ENCODE measurements at places on chromosomes 12 and 14. TPM values are rescaled to one million over a fixed set of nuclear protein-coding genes. Genes with fewer than 3 reads are reported as not detected.

DNA sequence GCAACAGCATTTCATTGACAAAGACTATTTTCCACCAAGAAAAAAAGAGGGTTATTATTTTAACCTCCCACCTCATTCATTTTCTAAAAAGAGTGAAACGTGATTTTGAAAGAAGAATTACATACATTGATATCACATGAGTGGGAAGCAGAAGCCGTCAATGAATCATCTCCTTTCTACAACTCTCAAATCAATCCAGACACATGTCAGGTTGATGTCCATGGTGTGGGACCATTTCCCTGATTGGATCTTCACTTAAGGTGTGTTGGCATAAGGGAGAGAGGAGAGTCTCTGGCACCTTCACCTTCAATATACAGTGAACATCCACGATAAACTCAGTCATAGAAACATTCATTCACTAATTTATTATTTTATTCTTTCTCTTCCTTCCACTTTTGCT is 1095.1 kb downstream of the BCL11B start:
- no peak for DNase-seq

GRCh38 chr14:94654071-94654861 is 42.1 kb downstream of the SERPINA3 start:
- DNase-seq = no peak

DNA sequence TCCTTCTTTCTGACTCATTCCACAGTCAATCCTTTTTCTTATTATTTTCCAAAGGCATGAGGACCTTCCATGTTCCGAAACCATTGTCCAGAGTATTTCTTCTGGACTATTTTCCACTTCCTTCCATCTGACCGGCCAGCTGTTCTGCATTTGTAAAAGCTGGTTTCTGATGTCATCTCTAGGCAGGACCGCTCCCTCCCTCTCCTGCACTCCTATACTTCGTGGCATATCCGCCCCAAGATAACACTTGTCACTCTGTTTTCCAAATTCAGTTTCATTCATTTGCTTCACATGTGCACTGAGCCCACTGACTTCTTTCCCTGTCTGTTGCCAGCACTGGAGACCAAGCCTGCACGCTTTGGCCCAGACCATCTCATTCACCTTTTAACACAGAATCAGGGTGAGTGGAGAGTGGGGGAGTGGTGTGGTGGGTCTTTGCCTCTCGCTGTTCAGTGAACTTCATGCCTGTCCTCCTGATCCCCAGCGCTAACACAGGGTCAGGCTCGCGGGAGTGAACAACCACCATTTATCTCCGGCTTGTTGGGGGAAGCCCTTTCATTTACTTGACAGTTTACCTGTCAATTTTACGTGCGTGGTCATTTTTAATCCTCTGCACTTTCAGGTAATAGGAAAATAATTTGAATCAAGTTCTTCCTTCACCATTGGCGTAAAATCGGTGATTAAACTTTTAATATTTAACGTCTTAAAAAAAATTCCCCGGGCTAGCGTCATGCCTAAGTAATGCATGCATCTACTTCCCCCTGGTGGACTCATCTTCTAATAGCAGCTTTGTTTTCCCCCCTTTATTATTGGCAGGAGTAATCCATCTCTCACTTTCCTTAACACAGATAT is 52.5 kb downstream of the C12orf75 start:
- peak; percentile 72 for DNase-seq

The RHOJ gene
- not detected for polyA plus RNA-seq

The RPGRIP1 gene
- polyA plus RNA-seq = 0.26 TPM

- DNase-seq = no peak
These were observed 93.4 kb upstream of the TMEM233 start for GRCh38 chr12:119500209-119500608.

DNA sequence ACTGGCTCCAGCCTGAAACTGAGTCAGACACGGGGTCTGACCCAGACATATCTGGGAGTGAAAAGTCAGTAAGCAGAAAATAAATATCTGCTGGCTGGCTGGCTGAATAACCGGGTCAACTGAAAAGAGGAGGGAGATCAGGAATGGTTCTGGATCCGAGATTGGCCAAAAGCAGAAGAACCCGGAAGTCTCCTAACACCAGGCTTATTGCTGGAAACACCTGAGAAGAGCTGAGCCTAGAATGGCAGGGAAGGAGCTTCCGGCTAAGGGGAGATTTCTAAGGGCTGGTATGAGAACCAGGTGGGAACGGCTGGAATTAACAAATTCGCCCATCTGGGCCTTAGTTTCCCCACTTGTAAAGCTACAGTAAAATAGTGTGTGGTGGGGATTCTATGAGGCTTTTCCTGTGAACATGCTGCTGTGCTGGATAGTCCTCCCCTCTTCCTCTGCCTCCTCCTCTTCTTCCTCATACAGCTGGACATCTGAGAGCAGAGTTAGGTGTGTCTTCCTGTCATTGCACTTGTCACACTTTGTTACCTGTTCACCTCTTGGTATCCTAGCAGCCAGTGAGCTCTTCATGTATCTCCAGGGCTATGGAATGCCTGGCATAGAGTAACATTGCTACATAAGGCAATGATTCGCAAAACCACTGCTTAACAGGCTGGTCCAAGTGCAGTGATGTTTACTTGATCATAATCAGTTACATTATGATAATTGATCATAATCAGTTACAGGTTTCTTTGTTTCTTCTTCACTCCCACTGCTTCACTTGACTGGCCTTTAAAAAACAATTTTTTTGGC is 2.0 kb upstream of the SHMT2 start:
- DNase-seq = no peak

- DNase-seq = no peak
These were observed 131.7 kb downstream of the TMTC2 start for GRCh38 chr12:82818271-82819035.

- no peak for DNase-seq
These were observed 9.0 kb downstream of the TRHDE start for GRCh38 chr12:72281126-72281525.

GRCh38 chr12:51883295-51883694 is 4.6 kb upstream of the ANKRD33 start:
- DNase-seq = no peak

DNA sequence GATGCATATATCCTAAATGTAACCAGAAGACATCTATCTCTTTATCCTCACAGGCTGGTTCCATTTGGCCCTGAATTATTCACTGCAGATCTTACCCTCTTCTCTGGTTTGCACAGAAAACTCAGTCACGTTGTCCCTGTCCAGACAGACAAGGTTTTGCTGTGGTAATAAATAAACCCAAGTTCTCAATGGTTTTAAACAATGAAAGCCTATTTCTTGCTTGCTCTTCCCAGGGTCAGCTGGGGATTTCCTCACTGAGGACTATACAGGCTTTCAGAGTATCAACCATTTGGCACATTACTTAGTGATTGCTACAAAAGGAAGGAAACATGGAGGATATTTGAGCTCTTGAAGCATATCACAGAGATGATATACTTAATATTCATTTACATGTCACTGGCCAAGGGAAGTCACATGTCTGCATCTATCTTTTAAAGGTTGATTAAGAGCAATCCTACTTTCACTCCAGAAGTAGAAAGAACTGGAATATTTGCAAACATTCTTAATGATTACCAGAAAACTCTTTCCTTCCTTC is 24.4 kb upstream of the E2F7 start:
- DNase-seq = no peak

The TEX52 gene
- not detected for polyA plus RNA-seq

DNA sequence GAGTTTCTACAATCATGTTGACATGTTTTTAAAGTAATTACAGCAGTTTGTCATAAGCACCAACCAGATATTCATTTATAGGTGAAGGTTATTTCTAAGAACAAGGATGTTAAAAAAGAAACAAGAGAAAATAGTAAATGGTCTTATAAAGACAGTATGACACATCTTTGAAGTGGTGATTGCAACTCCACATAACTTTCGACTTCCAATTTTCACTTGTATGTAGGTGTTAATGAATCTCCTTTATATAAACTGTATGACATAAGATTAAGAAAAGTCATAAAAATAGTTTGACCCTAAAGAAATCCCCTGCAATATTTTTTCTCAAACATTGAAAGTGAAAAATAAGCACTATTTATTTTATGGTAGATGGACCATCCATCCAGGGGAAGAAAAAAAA is 144.8 kb upstream of the PTPRQ start:
- no peak for DNase-seq

DNA sequence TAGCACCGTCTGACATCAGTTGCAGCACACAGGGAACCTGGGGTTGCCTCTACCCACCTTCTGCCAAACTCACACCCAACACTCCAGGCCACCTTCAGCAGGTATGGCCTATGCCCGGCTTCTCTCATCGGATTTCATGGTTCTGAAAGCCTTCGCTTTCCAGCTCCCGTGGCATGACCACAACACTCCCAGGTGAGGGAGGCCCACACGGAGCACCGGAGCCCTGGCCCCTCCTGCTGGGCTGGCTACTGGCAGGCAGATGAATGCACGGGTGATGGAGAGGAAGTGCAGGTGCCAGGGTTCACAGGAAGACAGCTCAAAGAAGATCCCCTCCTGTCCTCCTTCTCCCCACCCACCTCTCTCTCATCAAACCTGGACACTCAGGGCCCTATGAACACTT is 37.2 kb downstream of the CACNA2D4 start:
- DNase-seq = no peak

The PRH2 gene
- 0.19 TPM for polyA plus RNA-seq

The DBX2 gene
- polyA plus RNA-seq = not detected

DNA sequence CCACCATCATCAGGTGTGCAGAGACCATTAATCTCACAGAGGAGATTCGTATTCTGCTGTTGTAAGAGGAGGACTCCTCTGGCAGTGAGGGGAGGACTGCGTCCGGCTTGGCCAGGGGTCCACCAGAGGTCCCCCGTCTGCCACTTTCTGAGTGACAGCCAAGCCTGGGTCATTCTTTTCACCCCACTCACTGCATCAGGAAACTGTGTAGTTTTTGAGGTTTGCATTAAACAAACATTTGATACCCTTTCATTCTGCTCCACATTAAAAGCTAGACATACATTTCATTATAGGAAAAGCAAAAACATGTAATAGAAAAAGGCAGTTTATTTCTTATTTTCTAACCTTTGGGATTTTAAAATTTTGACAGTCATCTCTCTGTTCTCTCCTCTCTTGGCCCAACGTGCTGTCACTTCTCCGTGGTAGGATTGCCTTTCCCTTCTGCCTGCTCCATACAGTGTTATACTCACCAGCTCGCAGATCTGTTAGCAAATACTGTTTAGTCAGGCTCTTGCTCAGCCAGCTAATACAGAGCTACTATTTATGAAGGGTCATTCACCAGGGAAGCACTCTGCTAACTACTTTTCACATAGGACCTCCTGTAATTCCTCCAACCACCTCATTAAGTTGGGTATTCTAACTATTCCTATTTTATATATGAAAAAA is 99.3 kb downstream of the PELI2 start:
- DNase-seq = no peak

The CCDC196 gene
- not detected for polyA plus RNA-seq

DNA sequence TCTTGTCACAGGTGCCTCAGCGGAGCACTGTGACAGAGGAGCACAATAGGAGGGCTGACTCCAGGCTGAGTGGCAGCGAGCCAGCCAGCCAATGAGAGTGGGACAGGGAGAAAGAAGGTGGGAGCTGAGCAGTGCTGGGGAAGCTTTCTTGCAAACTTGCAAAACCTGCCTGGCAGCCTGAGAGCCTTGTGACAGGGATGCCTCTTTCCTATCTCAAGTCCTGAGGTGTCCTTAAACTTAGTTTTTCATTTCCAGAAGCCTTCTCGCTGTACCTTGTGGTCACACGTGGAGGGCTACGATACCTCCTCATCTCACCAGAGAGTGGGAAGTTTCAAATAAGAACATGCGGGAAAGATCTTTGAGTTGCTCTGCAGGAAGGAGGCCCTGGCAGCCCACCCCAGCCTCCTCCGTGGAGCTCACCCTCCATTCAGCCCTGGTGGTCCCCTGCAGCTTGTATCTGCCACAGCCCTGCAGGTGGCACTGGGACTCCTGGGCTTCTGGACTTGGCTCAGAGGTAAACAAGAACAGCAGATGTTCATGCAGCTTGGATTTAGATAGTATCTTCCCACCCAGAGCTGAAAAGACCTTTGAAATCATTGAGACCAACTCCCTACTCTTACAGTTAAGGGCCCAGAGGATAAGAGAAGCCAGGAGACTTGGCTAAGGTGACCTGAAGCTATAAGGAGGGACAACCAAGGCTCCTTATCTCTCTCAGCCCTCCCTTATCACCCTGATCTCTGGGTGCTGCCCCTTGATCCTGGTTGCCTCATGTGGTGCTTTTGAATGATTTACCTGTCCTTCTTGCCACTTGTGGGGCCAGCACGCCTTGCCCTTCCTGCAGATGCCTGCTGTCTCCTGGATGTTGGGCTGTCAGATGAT is 153.5 kb upstream of the MAX start:
- DNase-seq = peak; percentile 32

- DNase-seq = no peak
These were observed 137.2 kb upstream of the ARHGAP5 start for GRCh38 chr14:31939934-31940333.

The FOXN4 gene
- 0.07 TPM for polyA plus RNA-seq

GRCh38 chr14:24690492-24690891 is 56.5 kb upstream of the GZMB start:
- no peak for DNase-seq

- DNase-seq = peak; percentile 77
These were observed 50.0 kb downstream of the KDM2B start for GRCh38 chr12:121530600-121531355.

GRCh38 chr14:30053103-30053502 is 125.5 kb upstream of the PRKD1 start:
- DNase-seq = no peak

GRCh38 chr12:18296201-18296908 is 35.0 kb downstream of the PIK3C2G start:
- DNase-seq = no peak

- DNase-seq = no peak
These were observed 128.6 kb downstream of the ACSS3 start for GRCh38 chr12:81206429-81206828.

DNA sequence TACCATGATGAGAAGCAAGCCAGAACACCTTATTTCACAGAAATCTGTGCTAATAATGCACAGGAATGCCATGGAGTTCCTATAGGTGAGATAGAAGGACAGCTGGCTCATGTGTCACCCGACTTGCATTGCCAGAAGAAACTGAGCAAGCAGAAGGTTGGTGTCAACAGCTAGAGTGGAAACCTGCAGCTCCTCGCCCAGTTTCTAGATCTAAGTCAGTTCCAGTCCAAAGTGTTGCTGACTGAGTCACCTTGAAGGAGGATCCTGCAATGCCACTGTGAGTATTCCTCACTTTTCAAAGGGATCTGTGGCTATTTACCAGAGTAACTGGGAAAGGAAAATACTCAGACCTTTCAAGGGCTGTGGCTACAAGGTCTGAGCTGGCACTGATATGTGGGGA is 17.1 kb downstream of the CDKL1 start:
- no peak for DNase-seq

DNA sequence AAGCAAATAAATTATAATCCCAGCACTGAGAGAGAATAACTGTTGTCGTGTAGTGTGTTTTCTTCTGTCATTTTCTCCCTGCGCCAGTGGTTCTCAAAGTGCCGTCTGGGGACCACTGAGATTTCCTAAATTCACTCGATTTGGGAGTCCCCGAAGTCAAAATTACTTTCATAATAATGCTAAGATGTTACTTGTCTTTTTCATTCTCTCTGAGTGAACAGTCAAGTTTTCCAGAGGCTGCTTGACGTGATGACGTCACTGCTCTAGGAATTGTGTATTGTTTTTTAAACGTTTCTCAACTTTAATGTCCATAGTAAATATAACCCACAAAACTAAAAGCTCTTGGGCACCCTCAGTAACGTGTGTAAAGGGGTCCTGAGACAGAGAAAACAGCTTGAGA is 796 bp upstream of the POP5 start:
- DNase-seq = no peak

The NANOG gene
- not detected for polyA plus RNA-seq

- DNase-seq = no peak
These were observed 214.6 kb upstream of the PRKD1 start for GRCh38 chr14:30142216-30142615.

The CPNE6 gene
- polyA plus RNA-seq = not detected
